IMR-90 (cell line): ENCODE measurements at places on chromosomes 13 and 19. TPM values are rescaled to one million over a fixed set of nuclear protein-coding genes. Genes with fewer than 3 reads are reported as not detected.
A peak's percentile ranks its signal among the peaks of the same experiment; 100 is the strongest.

GRCh38 chr13:74835579-74835978 lies 646.4 kb downstream of the TBC1D4 start:
- DNase-seq, result no peak

- no peak for DNase-seq
Observed at GRCh38 chr19:30704771-30705330, 332.7 kb downstream of the ZNF536 start.

DNA sequence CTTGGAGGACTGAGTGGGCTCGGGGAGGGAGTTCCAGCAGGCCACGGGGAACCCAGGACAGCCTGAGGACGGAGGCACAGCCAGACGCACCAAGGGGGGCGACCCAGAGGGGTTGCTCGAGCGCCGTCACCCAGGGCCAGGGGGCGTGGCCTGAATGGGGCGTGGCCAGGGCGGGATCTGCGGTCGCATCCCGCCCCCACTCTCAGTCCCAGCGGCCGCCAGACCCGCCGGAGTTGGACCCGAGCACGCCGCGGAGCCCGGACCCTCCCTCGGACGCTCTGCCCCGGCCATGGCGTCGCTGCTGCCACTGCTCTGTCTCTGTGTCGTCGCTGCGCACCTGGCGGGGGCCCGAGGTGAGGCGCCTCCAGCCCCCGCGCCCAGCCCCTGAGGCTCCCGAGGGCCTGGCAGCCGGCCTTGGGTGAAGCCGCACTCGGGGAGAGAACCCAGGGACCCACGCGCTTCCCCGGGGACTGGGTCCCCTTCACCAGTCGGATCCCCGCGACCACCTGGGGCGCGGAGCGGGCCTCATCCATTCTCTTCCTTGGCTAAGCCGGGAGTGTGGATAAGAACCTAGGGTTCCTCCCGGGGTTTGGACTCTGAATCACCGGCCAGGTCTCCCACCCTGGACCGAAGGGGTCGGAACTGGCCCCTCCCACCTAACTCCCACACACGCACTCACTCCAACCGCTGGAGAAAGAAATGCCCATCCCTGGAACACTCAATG lies at the start of gene CILP2:
TSS of gene CILP2 (plus strand) at position 205 of the 724 bp plus-strand sequence. CDS start at position 290, 85 bp downstream.
- no peak for DNase-seq

GRCh38 chr19:32599736-32600157 lies 18.8 kb downstream of the PDCD5 start:
- DNase-seq, result peak; percentile 69

DNA sequence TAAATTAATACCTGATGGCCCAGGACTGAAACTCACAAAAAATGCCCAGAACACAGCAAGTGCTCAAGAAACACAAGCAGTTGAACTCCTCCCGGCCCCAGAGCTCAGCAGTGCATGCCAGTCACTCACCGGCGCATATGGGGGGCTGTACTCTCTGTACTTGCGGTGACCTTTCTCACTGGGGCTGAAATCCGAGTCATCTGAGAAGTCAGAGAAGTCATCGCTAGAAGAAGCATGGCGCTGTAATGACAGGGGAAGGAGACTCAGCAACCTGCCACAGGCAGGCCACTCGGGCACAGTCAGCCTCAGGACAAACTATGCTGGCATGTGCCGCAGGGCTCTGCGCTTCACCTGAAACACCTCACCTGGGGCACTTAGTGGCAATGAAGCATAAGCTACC lies 19.7 kb downstream of the ZC3H4 start:
- DNase-seq, result no peak

DNA sequence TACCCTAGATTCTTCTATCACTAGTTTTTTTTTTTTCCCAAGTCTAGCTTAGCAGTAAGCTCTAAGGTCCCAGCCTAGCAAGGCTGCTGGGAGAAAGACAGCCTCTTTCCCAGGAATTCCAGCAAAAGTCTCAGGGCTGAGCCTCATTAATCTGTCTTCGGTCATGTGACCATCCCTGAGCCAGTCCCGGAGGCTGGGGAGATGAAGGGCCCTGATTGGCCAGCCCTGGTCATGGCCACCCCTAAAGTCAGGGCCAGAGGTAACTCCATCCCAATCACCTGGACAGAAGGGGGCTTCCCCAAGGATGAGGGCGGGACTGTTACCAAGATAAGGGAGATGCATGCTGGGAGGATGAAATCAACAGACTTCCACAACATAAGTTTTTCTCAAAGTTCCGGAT lies 43.3 kb downstream of the CCNE1 start:
- DNase-seq, result no peak

- peak; percentile 98 for DNase-seq
Observed at GRCh38 chr19:8367327-8368001, 3.5 kb downstream of the ANGPTL4 start.

DNA sequence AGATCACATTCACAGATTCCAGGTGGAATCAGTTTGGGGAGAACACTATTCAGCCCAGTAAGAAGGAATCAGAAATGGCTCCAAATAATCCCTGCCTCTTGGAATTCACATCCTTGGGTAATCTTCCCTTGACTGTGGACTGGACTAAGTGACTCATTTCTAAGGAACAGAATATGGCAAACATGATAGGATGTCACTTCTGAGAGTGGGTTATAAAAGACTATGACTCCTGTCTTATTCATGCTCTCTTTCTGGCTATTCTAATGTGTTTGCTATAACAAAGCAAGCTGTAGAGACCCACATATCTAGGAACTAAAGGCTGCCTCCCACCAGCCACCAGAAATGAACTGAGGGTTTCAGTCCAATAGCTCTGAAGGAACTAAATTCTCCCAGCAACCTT lies 37.8 kb downstream of the MBD3L2B start:
- no peak for DNase-seq

DNA sequence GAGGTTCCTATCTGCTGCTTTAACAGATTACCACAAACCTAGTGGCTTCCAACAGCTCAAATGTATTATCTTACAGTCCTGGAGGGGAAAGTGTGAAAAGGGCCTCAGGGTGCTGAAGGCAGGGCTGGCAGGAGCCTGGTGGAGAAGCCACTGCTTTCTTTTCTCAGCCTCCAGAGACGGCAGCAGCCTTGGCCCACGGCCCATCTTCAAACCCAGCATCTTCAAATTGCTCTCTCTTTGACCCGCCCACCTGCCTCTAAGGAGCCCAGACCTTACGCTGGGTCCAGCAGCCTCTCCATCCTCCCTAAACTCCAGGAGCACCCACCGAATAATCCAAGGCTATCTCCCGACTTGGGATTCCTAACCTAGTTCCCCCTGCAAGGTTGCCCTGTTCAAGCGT lies 35.6 kb downstream of the C13orf46 start:
- no peak for DNase-seq

Gene MBD3L2
- not detected in 2 replicates for polyA plus RNA-seq

Gene SIGLECL1
- not detected in 2 replicates for polyA plus RNA-seq

Gene FBXO27
- polyA plus RNA-seq, result 0.50 and 0.57 TPM in 2 replicates

Gene SHISA7
- polyA plus RNA-seq, result 0.03 TPM in 1 of 2 replicates, not detected in the other

Gene DIAPH3
- 8.5 and 8.9 TPM in 2 replicates for polyA plus RNA-seq

Gene HSH2D
- polyA plus RNA-seq, result not detected in 2 replicates

Gene BCAM
- 27.5 and 35.7 TPM in 2 replicates for polyA plus RNA-seq
